ENCODE measurements at places on chromosomes 2 and 18.
A peak's percentile ranks its signal among the peaks of the same experiment; 100 is the strongest.

DNA sequence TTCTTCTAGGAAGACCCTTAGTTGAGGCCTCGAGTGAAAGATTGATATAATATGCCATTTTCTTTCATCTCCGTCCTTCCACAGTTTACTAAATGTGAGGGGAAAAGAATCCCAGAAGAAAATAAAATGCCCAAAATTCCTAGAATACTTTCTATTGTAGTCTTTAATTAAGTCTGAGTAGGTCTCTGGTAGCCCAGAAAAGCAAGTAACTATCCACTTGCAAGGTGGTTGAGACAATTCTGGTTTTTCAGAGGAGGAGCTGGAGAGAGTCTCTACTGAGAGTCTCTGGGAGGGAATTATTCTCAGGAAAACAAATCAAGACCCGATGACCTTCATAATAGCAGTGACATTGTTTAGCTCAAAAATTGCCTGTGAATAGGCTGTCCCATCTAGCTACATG is 63.9 kb upstream of the TTC39C start:
- DNase-seq = no peak

- DNase-seq = no peak
These were observed 9.9 kb downstream of the FHL2 start for GRCh38 chr2:105388971-105389381.

DNA sequence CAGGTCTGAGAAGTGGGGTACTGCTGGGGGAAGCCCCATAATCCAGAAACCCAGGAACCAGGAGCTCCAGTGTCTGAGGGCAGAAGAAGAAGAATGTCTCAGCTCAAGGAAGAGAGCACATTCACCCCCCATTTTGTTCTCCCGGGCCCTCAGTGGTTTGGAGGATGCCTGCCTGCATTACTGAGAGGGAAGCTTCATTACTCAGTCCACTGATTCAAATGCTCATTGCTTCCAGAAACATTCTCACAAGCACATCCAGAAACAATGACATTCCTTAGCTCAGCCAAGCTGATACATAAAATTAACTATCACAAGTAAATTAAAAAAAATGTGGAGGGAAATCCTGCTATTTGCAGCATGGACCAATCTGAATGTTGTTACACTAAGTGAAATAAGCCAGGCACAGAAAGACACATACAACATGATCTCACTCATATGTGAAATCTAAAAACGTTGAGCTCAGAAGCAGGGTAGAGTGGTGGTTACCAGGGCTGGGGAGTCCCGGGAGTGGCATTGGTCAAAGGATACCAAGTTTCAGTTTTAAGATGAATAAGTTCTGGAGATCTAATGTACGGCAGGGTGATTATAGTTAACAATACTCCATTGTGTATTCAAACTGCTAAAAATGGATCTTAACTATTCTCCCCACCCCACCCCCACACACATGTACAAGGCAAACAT is 459.3 kb downstream of the GALR1 start:
- no peak for DNase-seq

DNA sequence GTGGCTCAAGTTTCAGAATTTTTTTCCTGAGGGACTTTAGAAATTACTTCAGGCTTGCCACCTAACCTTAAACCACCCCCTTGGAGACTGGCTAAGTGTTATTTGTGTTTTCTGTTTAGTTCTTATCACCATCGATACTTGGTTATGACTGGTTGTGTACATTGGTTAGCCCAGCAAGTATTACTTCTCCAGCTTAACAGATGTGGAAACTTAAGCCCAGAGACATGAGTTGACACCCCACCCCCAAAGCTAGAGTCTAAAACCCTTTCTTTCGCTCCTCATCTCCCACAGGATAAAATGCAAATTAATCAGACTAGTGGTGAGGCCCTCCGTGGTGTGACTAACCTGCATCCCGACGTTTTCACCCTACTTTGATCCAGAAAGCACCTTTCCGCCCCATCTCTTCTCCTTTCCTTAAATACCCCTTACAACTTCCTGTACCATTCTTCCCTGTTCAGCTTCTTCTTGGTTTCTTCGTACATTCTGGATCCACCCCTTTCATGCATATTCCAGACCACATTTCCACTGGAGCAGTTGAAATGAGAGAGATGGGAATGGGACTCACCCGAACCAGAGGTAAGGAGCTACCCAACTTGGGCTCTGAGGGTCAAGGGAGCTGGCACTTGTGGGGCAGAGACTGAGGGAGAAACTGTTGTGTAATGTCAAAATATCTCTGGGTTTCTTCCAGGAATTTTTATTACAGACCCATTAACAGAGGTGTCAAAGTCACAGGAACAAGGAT is 819 bp upstream of the MAP3K2 start:
- no peak for DNase-seq

DNA sequence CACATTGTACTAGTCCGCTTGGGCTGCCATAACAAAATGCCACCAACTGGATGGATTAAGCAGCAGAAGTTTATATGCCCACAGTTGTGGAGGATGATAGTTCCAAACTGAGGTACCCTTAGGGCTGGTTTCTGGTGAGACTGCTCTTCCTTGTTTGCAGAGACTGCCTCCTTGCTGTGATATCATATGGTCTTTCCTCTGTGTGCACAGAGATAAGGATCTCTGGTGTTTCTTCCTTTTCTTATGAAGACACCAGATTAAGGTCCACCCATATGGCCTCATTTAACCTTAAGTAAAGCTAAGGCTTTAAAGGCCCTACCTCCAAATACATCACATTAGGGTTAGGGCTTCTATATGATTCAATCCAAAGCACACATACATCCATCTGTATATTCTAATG is 738.2 kb upstream of the GCFC2 start:
- DNase-seq = no peak

DNA sequence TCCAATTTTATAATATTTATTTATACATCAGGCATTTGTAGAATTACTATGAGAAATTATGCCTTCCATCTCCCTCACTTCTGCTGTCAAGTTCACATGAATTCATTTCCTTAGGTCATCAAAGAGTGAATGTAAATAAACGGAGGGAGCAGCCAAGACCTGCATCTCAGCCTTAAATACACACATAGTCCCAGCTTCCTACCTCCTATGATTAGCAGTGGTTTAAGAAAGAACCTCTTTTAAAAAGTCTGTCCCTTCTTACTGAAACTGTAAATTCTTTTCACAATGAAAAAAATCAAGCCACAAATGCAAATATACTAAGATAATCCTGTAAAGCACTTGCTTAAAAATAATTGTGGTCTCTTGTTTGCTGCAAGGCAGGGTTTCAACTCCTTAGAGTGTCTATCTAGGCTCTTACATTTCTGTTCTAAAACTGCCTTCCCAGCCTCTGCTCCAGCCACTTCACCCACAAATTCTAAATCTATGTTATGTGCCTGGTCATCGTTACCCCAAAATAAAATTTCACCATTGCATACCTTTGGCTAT is 532.7 kb upstream of the FSHR start:
- no peak for DNase-seq

DNA sequence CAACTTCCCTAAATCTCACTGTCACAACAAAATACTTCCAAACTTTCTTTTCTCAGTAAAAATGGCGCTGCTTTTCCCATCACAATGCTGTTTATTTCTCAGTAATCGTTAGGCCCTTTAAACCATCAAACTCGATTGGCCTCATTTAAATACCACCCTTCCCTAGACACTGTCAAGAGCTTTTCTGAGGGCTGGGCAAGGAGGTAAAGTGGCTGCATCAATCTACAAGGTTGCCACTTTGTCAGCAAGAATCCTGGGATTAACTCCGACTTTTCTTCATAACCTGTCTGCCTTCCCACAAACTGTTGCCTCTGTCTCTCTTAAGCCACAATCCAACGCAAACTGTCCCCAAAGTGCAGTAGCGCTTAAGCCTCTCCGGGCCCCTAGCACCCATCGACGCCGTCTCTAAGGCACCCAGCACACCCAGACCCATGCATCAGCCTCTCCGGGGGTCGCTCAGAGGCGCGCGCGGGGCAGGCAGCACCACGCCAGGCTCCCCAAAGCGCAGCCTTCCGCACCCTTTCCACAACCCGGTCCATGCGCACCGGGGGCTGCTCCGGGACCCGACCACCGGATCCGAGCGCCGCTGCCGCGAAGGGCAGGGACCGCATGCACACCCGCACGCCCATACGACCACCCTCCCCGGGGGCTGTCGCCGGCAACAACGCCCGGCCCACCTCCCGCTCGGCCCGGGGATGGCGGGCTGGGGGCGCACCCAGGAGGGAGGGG is 683 bp downstream of the MBOAT2 start:
- no peak for DNase-seq

DNA sequence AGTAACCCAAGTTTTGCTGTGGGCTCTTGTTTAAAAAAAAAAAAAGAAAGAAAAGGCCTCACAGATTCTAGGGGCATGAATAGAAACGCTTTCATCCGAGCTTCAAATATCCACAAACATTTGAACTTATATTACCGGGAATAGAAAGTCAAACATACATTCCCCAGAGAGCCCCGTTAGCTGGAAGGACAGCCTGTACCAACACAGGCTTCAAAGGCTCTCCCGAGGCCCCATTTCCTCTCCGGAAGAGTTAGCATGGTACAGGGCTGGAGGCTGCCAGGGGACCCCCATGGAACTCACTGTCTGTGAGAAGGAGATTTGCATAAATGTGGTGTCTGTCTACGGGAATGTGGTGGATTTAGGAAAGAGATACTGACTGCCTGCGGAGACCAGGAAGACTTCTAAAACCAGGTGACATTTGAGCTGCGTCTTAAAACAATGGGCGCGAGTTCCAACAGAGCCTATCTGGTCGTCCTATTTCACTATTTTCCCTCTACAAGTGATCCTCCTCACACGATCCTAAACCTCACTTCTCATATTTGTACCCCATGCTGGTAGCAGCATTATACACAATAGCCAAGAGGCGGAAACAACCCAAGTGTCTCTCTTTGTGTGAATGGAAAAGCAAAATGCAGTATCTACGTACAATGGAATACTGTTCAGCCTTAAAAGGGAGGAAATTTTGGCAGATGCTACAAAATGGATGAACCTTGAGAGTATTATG is 820 bp upstream of the MATN3 start:
- DNase-seq = no peak

GRCh38 chr2:150208689-150209088 is 278.8 kb downstream of the RND3 start:
- no peak for DNase-seq

- DNase-seq = no peak
These were observed 31.5 kb downstream of the GREB1L start for GRCh38 chr18:21273568-21273967.

GRCh38 chr18:27599202-27599829 is 414.2 kb upstream of the CHST9 start:
- DNase-seq = no peak

GRCh38 chr2:58730764-58731487 is 489.8 kb upstream of the FANCL start:
- no peak for DNase-seq

DNA sequence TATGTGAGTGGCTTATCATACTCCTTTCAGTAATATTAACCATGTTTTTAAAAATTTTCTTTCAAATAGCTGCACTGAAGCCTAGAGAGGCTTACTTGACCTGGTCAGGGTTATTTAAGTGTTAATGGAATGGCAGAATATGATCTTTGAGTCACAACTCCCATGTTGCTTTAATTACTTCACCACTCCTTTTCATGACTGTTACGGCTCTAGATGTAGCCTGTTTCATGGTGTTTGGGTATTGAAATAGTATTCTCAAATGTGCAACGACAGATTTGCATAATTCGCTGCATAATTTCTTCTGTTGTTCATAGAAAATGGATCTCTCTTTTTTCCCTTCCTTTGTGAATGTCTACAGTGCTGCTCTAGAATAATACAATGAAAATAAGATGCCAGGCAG is 51.6 kb upstream of the PLA2R1 start:
- no peak for DNase-seq

- no peak for DNase-seq
These were observed 151.8 kb upstream of the STK17B start for GRCh38 chr2:196322973-196323810.

- DNase-seq = peak; percentile 11
These were observed 13.2 kb downstream of the SERPINE2 start for GRCh38 chr2:224025874-224026273.

DNA sequence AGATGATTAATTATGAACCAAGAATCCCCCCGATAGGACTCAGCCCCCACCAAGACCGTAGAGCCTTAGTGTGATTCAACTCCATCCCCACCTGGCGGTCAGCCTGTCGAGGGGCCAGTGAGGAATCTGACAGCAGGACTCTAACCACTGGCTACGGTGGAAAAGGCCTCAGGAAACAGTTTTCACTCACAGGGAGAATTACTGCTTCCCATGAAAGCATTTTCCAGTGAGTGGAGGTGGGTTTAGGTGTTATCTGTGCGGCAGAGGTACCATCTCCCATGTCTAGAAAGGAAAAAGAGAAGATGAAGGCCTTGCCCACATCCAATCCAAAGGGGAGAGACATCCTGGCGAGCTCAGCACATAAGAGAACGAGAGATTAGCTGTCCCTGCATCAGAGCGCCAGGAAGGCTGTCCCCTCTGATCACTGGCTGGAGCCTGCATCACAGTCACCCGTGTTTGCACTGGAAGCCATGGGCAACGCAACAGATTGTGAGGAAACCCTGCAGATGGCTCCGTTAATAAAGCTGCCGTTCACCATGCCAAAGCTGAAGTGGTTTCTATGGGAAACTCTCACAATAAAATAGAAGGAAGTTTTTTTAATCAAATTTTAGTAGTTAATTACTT is 22.3 kb downstream of the COX7A2L start:
- DNase-seq = no peak

DNA sequence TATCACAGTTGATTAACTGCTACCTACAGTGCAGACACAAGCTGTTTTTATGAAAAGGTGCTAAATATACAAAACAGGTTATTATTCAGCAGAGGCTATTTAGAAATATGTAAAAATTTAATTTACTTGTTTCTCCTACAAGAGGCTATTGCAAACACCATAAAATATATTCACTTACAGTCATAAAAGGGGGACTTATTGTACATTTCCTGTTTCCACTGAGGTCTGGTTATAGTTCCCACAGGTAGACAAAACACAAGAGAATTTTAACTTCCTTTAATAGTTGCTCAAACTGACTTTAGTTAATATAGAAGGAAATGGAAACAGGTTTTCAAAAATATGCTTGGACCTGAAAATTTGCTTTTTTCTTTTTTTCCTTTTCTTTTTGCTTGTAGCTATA is 40.0 kb upstream of the FRZB start:
- no peak for DNase-seq

- DNase-seq = no peak
These were observed 179.3 kb downstream of the C1D start for GRCh38 chr2:67883316-67884087.

GRCh38 chr2:37550190-37550589 is 121.3 kb downstream of the CDC42EP3 start:
- no peak for DNase-seq
